NCI-H1105 (cell line): ENCODE measurements at places on chromosomes 12 and 14.

- no peak for DNase-seq
These were observed 161.1 kb downstream of the NUAK1 start for GRCh38 chr12:105977652-105978051.

GRCh38 chr12:68977335-68977734 lies 44.4 kb upstream of the CPM start:
- no peak for DNase-seq

GRCh38 chr12:1629338-1630132 lies 504 bp downstream of the WNT5B start:
- DNase-seq, result peak; percentile 34

DNA sequence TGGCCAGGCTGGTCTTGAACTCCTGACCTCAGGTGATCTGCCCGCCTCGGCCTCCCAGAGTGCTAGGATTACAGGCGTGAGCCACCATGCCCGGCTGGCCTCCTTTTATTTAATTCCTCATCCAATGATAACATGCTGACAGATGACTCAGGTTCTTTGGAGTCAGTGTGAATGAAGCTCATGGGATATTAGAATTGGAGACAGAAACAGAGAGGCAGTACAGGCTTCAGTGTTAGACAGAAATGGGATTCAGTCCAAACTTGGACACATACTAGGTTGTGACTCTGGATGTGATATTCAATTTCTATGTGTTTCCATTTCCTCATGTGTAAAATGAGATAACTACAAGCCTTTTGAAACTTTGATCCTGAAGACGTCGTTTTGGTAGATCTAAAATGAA lies 47.3 kb downstream of the PDE3A start:
- no peak for DNase-seq

DNA sequence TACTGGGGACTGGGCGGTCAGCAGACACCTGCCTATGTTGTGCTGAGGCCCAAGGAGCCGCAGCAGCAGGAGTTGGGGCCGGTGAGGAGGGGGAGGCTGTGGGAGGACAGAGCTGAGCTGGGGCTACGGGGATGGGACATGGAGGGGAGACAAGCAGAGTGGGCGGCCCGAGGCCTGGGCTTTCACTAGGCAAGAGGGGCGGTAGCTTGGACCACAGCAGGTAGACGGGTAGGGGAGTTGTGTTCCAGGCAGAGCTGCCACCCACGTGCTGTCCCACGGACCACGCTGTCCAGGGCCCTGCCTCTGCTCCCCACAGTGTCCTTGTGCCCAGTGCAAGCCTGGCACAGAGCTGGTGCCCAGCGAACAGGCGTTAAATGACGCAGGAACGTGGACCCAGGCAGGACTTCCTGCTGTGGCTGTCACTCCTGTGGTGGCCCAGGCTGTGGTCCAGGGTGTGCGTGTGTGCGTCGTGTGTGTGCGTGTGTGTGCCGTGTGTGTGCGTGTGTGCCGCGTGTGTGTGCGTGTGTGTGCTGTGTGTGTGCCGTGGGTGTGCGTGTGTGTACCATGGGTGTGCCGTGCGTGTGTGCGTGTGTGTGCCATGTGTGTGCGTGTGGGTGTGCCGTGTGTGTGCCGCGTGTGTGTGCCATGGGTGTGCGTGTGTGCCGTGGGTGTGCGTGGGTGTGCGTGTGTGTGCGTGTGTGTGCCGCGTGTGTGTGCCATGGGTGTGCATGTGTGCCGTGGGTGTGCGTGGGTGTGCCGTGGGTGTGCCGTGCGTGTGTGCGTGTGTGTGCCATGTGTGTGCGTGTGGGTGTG lies 6.8 kb downstream of the CEP170B start:
- DNase-seq, result no peak

GRCh38 chr12:128570191-128571065 lies 253.3 kb downstream of the SLC15A4 start:
- no peak for DNase-seq

- DNase-seq, result no peak
These were observed 149.3 kb downstream of the DPF3 start for GRCh38 chr14:72744416-72745120.

GRCh38 chr12:86744547-86745212 lies 488.5 kb upstream of the MGAT4C start:
- DNase-seq, result no peak

- DNase-seq, result no peak
These were observed 44.0 kb downstream of the RAD52 start for GRCh38 chr12:905261-906031.

- peak; percentile 72 for DNase-seq
These were observed 54.4 kb upstream of the KCNA1 start for GRCh38 chr12:4855121-4855924.

DNA sequence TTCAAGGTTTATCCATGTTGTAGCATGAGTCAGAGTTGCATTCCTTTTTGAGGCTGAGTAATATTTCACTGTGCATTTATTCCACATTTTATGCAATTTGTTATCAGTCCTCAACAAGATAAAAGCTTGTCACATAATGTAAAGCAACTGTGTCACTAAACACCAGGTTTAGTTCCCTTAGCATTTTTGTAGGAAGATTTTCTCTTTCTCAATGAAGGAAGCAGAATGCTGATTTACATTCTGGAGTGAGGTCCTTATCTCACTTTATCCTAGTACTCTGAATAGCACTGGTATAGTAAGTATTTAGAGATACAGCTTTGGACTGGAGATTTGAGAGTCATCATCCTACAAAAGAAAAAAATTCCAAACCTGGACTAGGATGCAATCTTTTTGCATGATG lies 9.8 kb upstream of the EXD2 start:
- DNase-seq, result no peak

DNA sequence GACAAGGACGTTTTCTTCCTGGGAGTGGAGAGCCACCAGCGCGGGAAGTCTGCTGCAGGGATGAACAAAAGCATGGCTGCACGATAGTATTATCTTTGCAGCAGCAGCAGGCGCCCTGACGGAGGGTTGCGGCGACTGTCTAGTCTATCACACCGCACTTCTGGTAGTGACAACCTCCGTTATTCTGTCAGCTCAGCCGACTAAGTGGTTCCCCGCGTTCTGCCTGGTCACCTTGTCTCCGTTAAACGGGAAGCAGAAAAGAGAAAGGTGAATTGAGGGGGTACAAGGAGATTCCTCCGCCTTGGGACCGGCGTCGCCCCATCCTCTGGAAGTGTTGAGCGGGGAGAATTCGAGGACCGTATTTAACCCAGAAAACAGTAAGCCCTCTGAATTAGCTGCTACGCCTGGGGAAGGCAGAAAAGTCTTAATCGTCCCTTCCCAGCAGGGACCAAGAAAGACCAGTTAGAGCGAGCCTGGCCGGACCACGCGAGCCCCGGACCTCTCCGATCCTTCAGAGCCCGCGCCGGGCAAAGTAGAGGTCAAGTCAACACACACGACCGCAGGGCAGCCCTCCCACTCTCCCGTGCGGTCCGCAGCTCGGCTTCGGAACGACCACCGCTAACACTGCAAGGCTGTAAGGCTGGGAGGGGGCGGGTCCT lies 536 bp upstream of the DAAM1 start:
- no peak for DNase-seq

DNA sequence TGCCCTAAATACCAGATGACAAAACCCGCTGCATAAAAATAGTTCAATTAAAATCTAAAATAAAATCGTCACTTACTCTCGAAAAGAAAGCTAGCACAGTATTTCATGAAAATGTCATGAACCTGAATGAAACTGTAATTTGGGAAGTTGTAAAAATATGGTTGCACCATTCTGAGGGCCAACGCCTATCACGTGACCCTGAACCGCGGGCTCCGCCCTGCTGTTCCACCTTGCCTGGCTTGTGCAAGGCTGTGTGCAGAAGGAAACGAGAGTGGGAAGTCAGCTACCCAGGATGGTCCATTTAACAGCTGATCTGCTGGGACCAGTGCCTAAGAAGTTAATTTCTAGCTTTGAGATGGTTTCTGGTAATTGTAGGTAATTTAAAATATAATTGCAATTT lies 91.7 kb upstream of the BMP4 start:
- DNase-seq, result no peak

DNA sequence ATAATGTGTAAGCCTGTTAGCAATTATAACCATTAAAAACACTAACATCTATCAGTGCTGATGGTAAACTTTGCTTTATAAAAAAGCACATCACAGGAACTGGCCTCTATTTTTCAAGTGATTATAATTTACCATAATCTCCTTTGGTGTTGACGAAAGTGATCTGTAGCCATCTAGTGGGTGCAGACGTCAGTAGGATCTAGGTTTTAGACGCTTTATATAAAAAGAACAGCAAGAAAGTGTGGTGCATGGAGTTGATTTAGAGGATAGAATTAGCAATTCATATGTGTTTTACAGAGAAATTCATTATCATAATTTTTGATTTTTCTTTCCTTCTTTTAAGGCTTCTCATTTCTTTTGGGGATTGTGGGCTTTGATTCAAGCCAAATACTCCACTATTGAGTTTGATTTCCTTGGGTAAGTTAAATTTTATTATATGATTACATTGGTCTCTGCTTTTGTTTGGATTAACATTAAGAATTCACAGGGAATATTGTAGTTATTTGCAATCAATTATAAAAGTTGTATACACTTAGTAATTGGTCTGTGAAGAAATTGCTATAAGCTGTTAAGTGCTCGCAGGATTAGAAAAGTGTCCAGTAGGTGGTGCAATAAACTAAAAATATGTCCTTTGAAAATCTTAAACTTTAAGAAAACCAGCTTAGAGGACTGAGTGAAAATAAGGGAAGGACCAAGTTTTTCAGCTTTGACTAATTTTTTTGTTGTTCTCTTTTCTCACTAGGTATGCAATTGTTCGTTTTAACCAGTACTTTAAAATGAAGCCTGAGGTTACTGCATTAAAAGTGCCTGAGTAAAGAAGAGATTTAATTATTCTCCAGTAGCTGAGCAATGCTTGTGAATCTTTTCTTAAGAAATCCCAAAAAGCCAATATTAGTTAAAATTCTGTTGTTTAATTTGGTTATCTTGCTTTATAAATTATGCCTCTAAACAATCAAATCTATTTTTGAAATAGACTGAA lies 59.5 kb downstream of the ETNK1 start:
- peak; percentile 23 for DNase-seq

DNA sequence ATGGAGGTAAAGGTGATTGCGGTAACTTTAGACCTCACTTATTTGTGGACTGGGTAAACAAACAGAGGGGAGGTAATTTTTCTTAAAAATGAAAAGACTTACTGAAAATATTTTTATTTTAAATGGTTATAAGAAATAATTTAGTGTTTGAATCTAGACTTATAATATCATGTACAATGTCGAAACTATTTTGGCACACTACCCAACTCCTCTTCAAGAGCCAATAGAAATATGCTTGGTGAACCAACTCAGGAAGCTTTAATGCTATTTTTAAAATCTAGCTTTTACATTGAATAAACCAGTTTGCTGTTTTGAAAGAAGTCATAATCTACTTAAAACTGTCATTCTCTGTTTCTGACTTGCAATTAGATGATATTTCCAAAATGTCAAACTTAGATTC lies 175.8 kb upstream of the NPAS3 start:
- no peak for DNase-seq

GRCh38 chr14:78673845-78674244 lies 503.7 kb downstream of the NRXN3 start:
- DNase-seq, result no peak

- DNase-seq, result no peak
These were observed 105.4 kb upstream of the NOS1 start for GRCh38 chr12:117466677-117467362.

GRCh38 chr12:128829861-128830504 lies 6.2 kb upstream of the SLC15A4 start:
- no peak for DNase-seq

GRCh38 chr12:77229640-77230442 lies 164.5 kb upstream of the E2F7 start:
- DNase-seq, result no peak

DNA sequence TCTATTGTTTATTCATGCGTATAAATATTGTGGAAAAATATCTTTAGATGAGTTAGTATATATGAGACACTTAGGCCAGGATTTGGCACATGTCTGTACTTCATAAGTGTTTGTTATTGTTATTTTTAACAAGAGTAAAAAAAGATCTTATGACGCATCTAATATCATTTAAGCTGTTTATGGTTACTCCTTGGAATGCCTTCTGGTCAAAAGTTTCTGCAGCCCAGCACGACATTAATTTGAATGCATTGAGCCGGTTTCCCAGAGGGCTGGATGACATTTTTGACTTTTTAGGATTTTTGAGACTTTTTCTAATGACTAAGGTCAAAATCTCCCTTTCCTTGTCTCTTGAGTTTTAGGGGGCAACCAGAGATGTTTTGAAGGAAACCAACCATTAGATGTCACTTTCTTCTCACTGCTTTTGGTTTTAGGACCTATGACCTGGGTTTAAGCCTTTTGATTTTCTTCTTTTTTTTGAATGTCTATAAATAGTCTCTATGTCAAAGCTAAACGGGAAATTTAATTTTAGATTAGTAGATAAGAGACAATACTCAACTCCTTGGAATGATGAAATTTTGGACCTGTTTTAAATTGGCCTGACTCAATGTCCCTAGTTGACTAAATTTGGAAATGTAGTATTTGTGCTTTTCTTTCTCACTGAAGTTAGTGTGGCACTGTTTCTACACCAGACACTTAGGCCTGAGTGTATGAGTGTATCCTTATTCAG lies 215.5 kb downstream of the AEBP2 start:
- no peak for DNase-seq

GRCh38 chr14:63857466-63858030 lies 4.7 kb downstream of the SYNE2 start:
- DNase-seq, result no peak
